ENCODE measurements at places on chromosomes 2 and 18.

DNA sequence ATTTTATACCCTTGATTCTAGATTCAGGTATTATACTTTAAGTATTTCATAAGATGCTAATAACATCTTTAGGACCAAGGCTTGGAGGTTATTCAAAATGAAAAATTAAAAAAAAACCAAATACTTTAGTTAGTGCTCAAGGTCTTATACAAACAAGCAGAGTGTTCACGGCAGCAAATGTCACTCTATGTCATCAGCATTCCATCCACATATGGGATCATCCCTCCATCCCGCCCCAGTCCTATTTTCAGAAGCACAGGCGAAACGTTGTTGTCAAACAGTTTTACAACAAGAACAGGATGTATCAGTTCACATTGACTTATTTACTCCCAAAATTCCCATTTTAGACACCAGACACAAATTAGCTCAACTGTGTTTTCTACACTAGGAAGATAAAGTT is 83.7 kb downstream of the DSEL start:
- no peaks in the 10 kb centered on the region for H3K36me3 ChIP-seq
- no peak overlapping the region for H3K27ac ChIP-seq
- no peaks in the 10 kb centered on the region for H3K4me1 ChIP-seq
- H3K4me3 ChIP-seq: no peak overlapping the region
- no peak for DNase-seq
- H3K27me3 ChIP-seq: no peaks in the 10 kb centered on the region

DNA sequence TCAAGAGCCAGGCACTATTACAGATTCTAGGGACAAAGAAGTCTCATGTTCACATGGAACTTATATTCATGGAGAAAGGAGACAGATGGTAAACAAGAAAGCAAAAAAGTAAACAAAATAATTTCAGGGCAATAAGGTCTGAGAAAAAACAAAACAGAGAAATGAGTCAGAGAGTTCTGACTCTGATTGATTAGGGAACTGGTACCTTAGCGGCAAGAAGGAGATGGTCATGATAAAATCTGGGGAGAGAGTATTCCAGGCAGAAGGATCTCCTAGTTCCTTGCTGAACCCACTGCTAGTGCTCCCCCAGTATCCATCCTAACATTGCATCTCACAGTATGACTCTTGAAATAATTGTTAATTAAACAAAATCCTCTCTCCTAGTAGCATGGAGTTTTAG is 161.8 kb upstream of the KLF7 start:
- H3K27me3 ChIP-seq: no peaks in the 10 kb centered on the region
- no peak for DNase-seq

GRCh38 chr2:196200557-196200956 is 29.2 kb upstream of the STK17B start:
- DNase-seq: no peak
- H3K36me3 ChIP-seq: peaks cover 7% of the 10 kb centered on the region
- H3K4me3 ChIP-seq: peak overlapping the region; percentile 71
- peak overlapping the region; percentile 88 for H3K27ac ChIP-seq
- no peaks in the 10 kb centered on the region for H3K27me3 ChIP-seq
- peaks cover 26% of the 10 kb centered on the region for H3K4me1 ChIP-seq

GRCh38 chr2:64819774-64820688 is 166.3 kb upstream of the SERTAD2 start:
- no peaks in the 10 kb centered on the region for H3K27me3 ChIP-seq
- H3K36me3 ChIP-seq: peaks cover 3% of the 10 kb centered on the region
- H3K4me3 ChIP-seq: peak overlapping the region; percentile 54

- H3K4me1 ChIP-seq: peaks cover 2% of the 10 kb centered on the region
- no peak overlapping the region for H3K4me3 ChIP-seq
- no peak for DNase-seq
- no peak overlapping the region for H3K27ac ChIP-seq
- H3K27me3 ChIP-seq: no peaks in the 10 kb centered on the region
- peaks cover 26% of the 10 kb centered on the region for H3K36me3 ChIP-seq
Observed at GRCh38 chr2:95179451-95179850, 13.8 kb downstream of the ZNF2 start.

DNA sequence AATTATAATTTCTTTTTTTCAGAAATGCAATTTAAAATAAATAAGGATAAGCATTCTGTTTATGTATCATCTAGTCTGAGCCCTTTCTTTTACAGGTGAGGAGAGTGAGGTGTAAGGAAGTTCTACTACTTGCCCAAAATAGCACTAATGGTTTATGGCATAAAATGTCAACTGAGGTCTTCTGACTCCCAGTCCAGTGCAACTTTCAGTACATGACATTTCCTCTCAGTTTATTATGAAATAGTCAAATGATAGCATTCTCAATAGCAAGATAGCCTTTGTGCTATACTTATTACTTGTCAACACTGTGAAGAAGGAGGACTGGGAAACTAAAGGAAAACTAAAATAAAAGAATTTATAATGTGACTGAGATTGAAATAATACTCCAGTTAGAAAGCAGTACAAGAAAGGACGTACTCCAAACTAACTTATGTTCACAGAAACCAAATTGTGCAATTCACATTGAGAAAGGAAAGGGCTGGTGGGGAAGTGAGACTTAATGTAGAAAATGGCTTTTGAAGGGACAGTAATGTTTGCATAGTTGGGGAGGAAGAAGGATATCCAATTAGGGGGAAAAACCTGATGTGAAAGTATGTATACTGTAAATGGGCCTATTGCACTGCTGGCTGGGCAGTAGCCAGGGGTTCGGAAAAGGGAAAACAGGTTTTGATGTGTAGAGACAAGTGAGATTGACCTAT is 166.7 kb upstream of the ZEB2 start:
- no peak overlapping the region for H3K27ac ChIP-seq
- no peaks in the 10 kb centered on the region for H3K27me3 ChIP-seq
- no peaks in the 10 kb centered on the region for H3K36me3 ChIP-seq
- H3K4me3 ChIP-seq: no peak overlapping the region
- DNase-seq: no peak

GRCh38 chr2:136116813-136117390 is 1.0 kb downstream of the CXCR4 start:
- H3K4me3 ChIP-seq: peak overlapping the region; percentile 93
- H3K27me3 ChIP-seq: no peaks in the 10 kb centered on the region
- H3K4me1 ChIP-seq: peaks cover 66% of the 10 kb centered on the region
- peak overlapping the region; percentile 99 for H3K27ac ChIP-seq

GRCh38 chr2:31018280-31018679 is 120.0 kb downstream of the GALNT14 start:
- DNase-seq: no peak
- H3K4me3 ChIP-seq: no peak overlapping the region
- H3K27ac ChIP-seq: no peak overlapping the region

GRCh38 chr18:75010689-75011088 is 198.2 kb downstream of the PTGR3 start:
- no peak for DNase-seq
- no peak overlapping the region for H3K4me3 ChIP-seq
- no peaks in the 10 kb centered on the region for H3K27me3 ChIP-seq
- peaks cover 15% of the 10 kb centered on the region for H3K4me1 ChIP-seq
- peaks cover 2% of the 10 kb centered on the region for H3K36me3 ChIP-seq
